ENCODE measurements at places on chromosomes 7 and 10. TPM values are rescaled to one million over a fixed set of nuclear protein-coding genes. Genes with fewer than 3 reads are reported as not detected.

CPA1 gene
- not detected for total RNA-seq

STEAP1 gene
- 59.0 TPM for total RNA-seq

CYTH3 gene
- total RNA-seq: 7.1 TPM

FAM25G gene
- total RNA-seq: not detected

LIPJ gene
- total RNA-seq: not detected

SPDYE6 gene
- total RNA-seq: not detected

CCDC146 gene
- 0.46 TPM for total RNA-seq

TFEC gene
- total RNA-seq: 1.9 TPM

IDI2 gene
- total RNA-seq: not detected

XPNPEP1 gene
- total RNA-seq: 158 TPM

NEUROG3 gene
- not detected for total RNA-seq

CHAT gene
- not detected for total RNA-seq

PODXL gene
- 74.4 TPM for total RNA-seq

All from epithelial cell of umbilical artery (primary cell).